ENCODE measurements at places on chromosomes 5 and 9.

GRCh38 chr9:113677057-113677456, 199.1 kb upstream of the ZNF618 start:
- DNase-seq = no peak

DNA sequence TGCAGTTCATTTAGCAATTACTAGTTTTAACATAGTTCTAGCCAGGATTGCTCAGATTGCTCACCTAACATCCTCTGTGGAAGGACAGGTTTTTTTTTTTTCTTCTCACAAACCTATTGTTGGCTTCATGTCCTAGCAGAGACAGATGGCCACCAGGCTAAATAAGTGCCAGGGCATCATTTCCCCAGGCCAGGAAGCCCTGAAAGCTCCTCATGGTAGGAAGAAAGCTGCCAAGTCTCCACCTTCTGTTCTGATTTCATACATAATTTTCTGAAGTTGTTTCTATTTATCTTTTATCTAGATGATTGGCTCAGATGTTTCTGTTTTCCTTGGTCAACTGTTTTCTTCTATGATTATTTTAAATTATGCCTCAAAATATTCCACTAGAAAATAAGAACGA, 31.0 kb downstream of the EFCAB9 start:
- DNase-seq = no peak

DNA sequence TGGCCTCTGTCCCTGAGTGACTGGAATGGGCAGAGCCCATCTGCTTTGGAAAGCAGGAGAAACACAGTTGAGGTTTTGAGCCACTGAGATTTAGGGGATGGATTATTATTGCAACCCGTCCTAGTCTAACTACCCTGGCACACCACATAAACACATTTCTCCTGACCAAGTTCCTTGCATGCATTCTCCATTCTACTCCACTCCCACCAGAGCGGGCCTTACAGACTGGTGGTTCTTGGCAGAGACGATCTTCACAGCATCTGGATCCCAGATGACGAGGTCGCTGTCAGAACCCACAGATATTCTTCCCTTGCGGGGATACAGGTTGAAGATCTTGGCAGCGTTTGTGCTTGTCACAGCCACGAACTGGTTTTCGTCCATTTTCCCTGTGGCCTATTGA, 111.0 kb downstream of the DPYSL3 start:
- DNase-seq = peak; percentile 85

GRCh38 chr5:142829801-142830220, 59.6 kb downstream of the ARHGAP26 start:
- no peak for DNase-seq

DNA sequence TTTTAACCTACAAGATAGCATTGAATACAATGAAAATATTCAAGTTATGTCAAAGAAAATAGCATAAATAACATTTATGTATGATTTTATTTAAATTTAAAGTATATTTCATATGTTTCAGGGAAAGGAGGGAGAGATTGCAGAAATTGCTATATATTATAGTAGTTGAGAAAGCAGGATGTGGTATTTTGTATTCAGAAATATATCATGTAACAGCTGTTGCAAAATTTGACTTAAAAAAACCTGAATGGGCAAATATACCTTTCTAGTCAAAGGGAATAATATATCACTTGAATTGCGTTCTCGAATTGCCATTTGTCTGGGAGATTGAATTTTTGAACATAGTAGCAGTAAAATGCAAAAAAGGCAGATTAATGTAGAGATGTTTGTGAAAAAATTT, 80.6 kb downstream of the PAM start:
- no peak for DNase-seq

DNA sequence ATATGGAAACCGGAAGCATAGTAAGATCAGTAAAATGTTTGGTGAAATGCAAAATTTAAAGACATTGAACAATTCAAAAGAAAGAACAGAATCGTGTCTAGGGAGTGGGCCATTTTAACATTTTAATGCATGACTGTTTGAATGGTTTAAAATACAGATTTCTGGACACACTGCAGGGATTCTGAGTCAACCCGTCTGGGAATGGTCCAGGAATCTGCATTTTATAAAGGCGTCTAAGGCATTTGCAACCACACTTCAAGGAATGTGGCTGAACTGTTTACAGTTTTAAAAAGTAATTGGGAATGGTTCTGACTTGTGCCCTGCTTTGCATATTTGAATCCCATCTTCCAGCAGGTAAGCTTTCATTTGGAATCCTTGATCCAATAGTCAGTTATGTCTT, 811.7 kb upstream of the WWC1 start:
- DNase-seq = no peak

DNA sequence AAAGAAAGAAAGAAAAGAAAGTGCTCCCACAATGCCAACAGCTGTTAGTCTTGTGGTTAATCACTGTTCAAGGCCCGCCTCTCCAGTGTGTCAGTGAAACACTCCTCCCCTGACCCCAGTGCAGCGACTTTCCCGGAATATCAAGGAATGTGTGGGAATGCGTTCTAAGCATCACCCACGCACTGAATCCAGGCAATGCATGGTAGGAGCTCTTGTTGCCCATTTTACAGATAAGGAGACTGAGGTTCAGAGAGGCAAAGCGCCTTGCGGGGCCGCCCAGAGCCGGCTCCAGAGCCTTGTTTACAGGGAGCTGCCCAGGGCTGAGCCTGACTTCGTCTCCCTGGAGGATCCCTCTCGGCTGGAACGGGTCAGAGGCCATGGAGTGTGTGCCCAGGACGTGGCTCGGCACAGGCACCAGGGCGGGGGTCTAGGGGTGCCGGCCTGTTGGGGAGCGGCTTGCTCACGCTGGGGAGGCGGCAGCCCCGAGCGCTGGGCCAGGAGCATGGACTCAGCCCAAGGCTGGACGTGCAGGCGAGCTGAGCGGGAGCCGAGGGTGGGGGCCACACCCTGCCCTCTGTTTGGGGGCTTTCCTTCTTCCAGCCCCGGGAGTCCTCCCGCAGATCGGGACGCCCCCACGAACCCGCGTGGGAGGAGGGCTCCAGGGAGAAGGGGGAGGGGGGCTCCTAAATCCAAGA, 823 bp downstream of the ST6GALNAC6 start:
- DNase-seq = no peak

DNA sequence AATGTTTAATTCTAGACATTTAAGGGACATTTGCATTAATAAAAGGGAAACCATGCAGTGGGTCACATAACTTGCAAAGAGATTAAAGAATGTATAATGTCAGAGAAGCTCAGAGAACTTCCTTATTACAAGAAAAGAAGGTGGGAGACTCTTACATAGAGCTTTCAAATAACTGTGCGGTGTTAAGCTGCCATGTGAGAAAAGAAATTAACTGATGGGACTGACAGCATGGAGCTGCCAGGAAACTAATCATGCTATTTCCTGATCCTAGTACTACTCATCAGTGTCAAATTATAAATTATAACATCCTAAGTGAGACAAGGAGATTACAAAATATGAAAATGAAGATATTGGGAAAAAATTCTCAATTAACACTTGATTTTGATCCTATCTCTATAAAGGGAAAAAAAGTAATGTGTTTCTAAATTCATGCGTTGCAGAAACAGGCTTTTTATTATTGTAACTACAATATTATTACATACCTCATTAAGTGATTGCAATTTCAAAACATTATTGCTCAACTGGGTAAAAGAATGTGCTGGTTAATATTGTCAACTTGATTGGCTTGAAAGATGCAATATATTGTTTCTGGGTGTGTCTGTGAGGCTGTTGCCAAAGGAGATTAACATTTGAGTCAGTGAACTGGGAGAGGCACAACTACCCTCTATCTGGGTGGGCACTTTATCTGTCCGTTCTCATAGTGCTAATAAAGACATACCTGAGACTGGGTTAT, 609.5 kb upstream of the NUDT12 start:
- no peak for DNase-seq

- DNase-seq = no peak
Measured at GRCh38 chr9:123550012-123550411, 194.0 kb downstream of the CRB2 start.

GRCh38 chr5:150181766-150182545, 7.9 kb upstream of the SLC6A7 start:
- DNase-seq = no peak

GRCh38 chr9:5499889-5500398, 10.4 kb upstream of the PDCD1LG2 start:
- peak; percentile 38 for DNase-seq

- no peak for DNase-seq
Measured at GRCh38 chr5:42995360-42995751, 44.8 kb downstream of the ANXA2R start.

DNA sequence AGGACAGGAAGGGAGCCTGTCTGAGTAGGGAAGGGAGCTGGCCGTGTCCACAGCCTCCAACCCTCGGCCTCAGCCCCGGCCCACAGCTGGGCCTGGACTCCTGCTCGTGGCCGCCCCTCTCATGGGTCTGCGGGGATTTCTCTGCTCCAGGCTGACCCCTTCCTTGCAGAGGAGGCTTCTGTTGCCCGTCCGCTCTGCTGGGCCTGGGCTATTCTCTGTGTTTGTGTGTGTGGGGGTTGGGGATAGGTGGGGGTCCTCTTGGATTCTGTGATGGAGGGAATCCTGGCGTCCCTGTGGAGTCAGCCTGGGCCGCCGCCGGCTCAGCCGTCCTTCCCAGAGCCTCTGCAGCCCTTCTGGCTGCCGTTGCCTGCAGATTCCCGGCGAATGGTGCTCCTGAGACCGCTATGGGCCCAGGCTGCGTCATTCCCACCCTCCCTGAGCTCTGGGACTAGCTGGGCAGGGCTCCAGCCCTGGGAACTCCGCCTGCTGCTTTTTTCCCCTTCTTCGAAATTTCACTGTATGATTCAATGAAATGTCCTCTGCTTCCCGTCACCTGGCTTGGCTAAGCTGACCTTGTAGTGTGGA, 64.2 kb downstream of the FGF18 start:
- DNase-seq = no peak

DNA sequence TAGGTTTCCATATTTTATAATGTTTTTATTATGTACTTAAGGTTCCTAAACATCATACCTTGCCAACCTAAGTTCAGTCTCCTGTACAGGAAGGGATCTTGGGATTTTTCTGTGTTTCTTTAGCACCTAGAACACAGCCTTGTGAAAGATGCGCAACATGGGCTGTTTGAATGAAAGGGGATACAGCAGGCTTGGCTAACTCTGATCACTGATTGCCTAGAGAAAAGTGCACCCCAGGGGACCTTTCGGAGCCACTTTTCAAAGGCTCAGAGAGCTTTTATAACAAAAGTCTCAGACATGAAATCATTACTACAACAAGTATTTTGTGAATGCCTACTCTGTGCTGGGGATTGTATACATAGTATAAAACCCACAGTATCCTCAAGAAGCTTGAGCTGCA, 261.6 kb downstream of the BNC2 start:
- DNase-seq = no peak

GRCh38 chr5:129481161-129481560, 21.1 kb downstream of the ADAMTS19 start:
- DNase-seq = no peak

DNA sequence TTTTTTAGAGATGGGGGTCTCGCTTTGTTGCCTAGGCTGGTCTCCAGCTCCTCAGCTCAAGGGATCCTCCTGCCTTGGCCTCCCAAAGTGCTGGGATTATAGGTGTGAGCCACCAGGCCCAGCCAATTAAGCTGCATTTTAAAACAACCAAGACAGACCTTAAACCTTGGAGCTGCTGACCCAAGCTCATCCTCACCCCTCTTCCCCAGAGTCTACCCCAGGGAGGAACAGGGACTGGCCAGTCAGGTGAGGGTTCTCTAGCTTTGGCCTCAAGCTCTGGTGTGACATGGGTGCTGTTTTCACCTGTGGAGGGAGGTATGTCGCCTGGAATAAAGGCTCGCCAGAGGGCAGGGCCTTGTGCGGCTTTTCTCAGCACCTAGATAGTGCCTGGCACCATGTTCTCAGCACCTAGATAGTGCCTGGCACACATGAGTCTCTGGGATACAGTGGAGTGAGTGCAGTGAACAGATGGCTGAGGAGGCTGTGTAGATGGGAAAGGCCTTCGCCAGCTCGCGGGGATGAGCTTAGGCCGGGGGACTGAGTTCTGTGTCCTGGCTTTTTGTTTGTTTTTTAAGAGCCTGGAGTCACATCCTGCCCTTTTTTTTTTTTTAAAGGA, 7.4 kb downstream of the CDK9 start:
- no peak for DNase-seq

DNA sequence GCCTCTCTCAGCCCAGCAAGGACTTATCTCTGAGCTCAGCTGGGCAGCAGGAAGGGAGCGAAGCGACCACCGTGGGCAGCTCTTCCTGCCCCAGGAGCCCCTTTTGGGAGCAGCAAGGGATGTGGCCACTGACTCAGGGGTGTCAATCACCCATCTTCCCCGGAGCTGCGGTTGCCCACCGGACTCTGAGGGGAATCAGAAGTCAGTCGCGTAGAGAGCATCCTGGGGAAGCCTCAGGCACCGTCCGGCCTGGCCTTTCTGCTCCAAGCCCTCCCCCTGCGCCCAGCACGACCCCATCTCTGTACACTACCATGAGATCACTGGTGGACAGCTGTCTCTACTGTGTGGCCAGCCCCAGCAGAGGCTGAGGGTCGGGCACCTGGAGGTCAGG, 24.6 kb downstream of the GFI1B start:
- no peak for DNase-seq

- DNase-seq = no peak
Measured at GRCh38 chr5:151195622-151196021, 28.3 kb downstream of the CCDC69 start.

DNA sequence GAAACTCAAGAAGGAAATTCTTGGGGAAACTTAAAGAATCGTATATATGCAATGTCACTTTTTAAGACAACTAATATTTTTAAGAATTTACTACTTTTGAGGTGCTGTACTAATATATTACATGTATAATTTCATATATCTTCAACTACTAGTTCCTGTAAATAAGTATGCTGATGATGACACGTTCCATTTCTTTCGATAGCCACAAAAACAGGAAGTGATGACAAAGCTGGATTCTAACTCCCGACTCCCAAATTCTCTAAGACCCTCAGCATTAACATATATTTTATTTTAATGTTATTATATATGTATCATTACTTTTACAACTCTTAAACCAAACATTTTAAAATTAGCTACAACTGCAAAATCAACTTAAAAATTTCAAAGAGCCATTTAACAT, 74.8 kb downstream of the STK32A start:
- DNase-seq = no peak

GRCh38 chr5:54533541-54534190, 16.1 kb downstream of the SNX18 start:
- DNase-seq = no peak

GRCh38 chr9:3675946-3676345, 150.1 kb upstream of the RFX3 start:
- peak; percentile 52 for DNase-seq

DNA sequence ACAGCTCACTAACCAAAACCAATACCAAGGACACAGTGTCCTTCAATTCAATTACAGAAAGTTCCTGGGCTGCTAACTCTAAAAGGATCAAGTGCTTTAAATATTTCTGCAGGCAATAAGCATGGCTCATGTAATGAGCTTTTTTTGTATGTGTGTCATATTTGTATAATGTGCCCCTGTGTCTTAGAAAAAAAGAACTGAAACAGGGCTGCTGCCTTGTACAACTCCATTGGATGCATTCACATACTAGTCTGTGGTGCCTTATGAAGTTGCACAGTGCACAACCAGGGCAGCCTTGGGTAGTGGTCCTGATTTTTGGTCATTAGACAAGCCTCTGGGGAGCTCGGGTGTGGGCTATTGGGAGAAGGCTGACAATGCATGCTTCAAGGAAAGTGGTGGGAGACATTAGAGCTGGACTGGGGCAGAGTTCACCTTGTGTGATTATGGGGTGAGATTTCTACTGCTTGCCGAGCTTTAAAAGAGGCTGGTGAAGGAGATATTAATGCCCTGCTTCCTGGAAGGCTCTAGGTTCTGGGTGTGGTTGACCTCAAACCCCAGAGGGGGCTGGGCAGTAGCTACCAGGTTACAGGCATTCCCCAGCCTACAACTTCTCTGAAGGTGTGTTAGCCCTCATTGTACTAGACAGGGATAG, 3.6 kb upstream of the CPEB4 start:
- no peak for DNase-seq

GRCh38 chr5:116778032-116778431, 203.4 kb upstream of the SEMA6A start:
- DNase-seq = no peak
